ENCODE measurements at places on chromosomes 7 and 10.
A peak's percentile ranks its signal among the peaks of the same experiment; 100 is the strongest.

- no peak for DNase-seq
These were observed 33.0 kb downstream of the FAM237B start for GRCh38 chr7:90288154-90288553.

DNA sequence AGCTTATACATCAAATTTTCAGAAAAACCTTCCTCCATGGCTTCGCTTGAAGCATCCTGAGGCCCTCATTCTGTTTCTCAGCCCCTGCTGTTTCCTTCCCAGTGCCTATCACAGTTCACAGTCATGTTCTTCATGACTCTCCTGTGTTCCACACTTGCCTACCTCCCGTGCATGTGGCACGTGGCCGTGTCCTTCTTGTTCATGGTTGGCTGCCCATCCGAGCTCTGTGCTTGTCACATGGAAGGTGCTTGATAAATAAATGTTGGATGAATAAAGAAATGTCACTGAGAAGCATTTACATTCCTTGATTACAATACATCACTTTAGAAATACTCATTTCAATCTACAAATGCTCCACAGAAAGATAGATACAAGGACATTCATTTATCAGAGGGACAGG lies 23.7 kb upstream of the EGFR start:
- no peak for DNase-seq

- peak; percentile 1 for DNase-seq
These were observed 167.1 kb upstream of the FAM3C start for GRCh38 chr7:121563177-121563576.

GRCh38 chr7:104130726-104131125 lies 77.1 kb downstream of the ORC5 start:
- no peak for DNase-seq

GRCh38 chr7:41882745-41883420 lies 180.0 kb upstream of the INHBA start:
- no peak for DNase-seq

GRCh38 chr10:58467931-58468635 lies 44.6 kb upstream of the BICC1 start:
- no peak for DNase-seq

- DNase-seq: no peak
These were observed 59.9 kb downstream of the COL26A1 start for GRCh38 chr7:101422356-101423195.

DNA sequence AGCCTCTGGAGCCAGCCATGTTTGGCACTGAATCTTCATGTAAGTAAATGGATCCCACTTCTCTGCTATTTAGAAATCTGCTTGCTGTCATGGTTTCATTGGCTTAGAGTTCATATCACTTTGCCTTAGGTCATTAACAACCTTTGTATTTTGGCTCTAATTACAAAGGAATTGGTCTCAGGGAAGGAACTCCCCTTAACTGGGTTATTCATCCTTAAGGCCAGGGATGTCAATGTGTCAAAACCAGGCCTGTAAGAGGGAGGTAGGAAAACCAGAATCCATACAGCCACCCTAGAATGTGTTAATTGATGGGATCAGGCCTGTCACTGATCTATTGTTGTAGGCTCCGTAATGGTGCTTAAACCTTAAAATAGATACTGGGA lies 67.3 kb downstream of the ST7 start:
- no peak for DNase-seq

DNA sequence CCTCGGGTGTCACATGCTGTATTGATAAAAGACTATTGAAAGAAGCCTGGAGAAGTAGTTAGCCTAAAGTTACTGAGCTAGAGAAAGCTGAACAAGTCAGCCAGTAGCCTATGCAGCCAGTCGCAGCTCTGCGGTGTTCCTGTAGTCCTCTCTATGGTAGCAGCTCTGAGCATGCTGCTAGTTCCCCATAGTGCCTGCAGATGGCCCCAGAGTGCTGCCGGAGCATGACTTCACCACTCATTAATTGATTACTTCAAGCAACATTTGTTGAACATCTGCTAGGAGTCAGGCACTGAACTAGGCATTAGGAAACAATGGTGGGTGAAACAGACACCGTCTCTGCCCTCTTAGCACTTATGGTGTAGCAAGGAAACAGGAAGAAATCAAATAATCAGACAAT lies 422.7 kb downstream of the SORCS3 start:
- DNase-seq: peak; percentile 64

DNA sequence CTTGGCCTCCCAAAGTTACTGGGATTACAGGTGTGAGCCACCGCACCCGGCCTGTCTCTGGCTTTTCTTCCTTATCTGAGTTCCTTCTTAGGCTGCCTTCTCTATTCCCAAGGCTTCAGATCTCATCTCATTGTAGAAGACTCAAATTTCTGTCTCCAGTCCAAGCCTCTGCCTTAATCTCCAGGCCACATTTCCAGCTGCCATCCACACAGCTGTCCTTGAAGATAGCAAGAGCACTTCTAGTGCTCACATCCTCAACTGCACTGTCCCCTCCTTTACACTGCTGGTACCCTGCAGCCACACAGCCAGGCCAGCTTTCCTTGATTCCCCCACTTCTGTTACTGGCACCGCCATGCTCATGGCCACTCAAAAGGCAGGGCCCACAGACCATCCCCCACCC lies 35.6 kb downstream of the POLL start:
- DNase-seq: no peak

Measured in fibroblast of skin of right quadriceps (primary cell).